ENCODE measurements at places on chromosomes 12 and 14. TPM values are rescaled to one million over a fixed set of nuclear protein-coding genes. Genes with fewer than 3 reads are reported as not detected.

Gene PARPBP
- total RNA-seq, result 16.2 TPM

DNA sequence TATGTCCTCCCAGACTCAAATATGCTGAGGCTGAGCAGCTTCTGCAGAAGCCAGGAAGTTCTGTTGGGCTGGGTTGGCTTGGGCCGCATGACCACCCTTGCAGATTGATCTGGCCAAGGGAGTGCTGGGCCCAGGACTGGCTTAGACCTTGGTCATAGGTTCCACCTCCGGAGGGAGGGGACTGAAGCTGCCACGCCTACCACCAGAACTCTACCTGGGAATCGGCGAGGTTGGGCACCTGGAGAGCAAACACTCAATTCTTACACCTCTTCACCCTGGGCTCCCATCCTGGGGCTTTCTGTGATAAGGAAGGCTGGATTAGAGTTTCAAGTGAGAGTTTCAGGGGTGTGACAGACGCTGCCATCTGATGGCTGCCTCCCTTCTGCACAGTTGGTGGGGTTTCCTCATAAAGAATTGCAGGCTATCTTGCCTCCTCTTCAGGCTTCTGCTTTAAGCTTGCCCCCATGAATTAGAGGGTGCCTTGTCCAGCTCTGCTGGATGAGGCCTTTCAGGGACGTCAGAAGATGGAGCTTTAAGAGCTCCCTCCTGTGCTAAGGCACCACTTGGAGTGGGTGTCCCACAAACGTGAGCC lies 5.8 kb downstream of the SLC24A4 start:
- H3K27ac ChIP-seq, result no peak overlapping the region
- H3K36me3 ChIP-seq, result no peaks in the 10 kb centered on the region
- no peak overlapping the region for H3K4me3 ChIP-seq
- no peaks in the 10 kb centered on the region for H3K4me1 ChIP-seq
- peaks cover 21% of the 10 kb centered on the region for H3K27me3 ChIP-seq

DNA sequence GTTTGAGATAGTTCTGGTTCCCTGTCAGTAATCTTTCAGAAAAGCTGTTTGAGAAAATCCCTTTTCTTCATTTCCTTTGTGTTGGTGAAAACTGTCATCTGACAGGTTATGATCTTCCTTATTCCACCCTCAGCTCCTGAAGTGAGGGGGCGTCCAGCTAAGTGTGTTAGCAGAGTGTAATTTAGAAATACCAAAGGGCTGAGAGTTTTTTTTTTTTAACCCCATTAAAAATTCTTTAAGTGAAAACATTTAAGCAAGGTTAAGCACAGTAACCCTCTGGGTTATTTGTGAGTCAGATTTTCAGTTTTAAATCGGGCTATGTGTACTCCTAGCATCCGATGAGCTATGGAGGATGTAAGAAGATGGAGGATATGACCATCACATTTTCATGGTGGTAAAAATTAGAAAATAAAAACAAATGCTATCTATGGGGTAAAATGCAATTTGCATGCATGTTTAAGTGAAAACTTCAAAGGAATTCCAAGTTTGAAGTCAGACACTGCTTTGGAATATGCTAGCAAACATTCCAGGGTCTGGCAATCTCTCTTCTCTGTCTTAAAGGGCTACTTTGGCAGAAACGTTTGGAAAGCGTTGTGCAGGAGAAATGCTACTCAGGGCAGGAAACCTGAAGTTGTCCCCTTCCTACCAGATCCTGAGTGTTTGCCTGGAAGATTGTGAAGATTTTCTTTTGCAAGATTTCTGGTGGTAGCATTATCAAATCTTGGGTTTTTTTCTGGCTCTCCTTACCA lies 197.0 kb upstream of the PRICKLE1 start:
- H3K27me3 ChIP-seq, result no peaks in the 10 kb centered on the region
- no peak overlapping the region for H3K27ac ChIP-seq
- no peak overlapping the region for H3K4me3 ChIP-seq
- no peak for DNase-seq
- no peaks in the 10 kb centered on the region for H3K36me3 ChIP-seq

- no peak overlapping the region for H3K27ac ChIP-seq
- no peak overlapping the region for H3K4me3 ChIP-seq
- no peak for DNase-seq
- H3K36me3 ChIP-seq, result no peaks in the 10 kb centered on the region
- no peaks in the 10 kb centered on the region for H3K27me3 ChIP-seq
These were observed 172.3 kb upstream of the ATXN7L3B start for GRCh38 chr12:74365178-74365964.

GRCh38 chr12:114406984-114407841 lies 1.3 kb upstream of the TBX5 start:
- DNase-seq, result no peak
- peaks cover 95% of the 10 kb centered on the region for H3K27me3 ChIP-seq

GRCh38 chr14:91061056-91061887 lies 831 bp upstream of the RPS6KA5 start:
- peaks cover 11% of the 10 kb centered on the region for H3K4me1 ChIP-seq
- H3K27ac ChIP-seq, result peak overlapping the region; percentile 65
- no peak for DNase-seq
- H3K36me3 ChIP-seq, result no peaks in the 10 kb centered on the region
- peak overlapping the region; percentile 86 for H3K4me3 ChIP-seq

Gene GPR132
- total RNA-seq, result 5.9 TPM

DNA sequence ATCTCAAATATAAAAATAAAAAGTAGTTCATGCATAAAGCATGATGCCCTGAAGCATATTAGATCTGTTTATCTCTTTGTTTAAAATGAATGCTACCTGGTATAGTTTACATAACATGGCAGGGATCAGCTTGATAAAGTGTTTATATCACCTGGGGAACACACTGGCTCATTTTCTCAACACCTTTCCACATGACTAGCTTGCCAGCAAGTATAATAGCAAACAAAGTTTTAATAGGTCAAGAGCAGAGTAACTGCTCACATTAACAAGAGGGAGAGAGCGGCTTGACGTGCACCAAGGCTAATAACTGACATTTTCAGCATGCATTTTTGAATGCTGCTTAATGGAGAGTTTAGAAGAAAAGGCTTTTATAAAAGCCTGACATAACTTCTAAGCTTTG lies 246.4 kb downstream of the EGLN3 start:
- no peak overlapping the region for H3K4me3 ChIP-seq
- H3K4me1 ChIP-seq, result no peaks in the 10 kb centered on the region
- H3K36me3 ChIP-seq, result no peaks in the 10 kb centered on the region
- no peak overlapping the region for H3K27ac ChIP-seq
